ENCODE measurements at places on chromosomes 13 and 19.

GRCh38 chr19:28258829-28259228 is 954.1 kb downstream of the UQCRFS1 start:
- no peak for DNase-seq

DNA sequence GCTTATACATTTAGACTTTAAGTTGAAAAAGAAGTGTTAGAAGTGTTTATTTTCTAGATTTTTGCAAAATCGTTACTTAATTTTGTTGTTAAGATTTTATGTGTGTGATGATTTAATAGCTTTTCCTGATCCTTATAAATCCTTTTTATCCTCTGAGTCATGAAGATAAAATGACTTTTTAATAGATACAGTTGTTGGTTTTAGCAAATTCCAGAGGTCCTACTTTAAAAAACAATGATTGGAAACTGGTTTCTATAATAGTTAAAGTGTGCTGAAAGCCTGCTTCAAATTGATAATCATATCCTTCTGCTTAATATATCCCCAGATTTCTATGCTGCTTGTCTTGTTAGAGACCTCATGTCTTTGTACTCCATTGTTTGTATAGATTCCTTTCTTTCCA is 39.0 kb downstream of the RNASEH2B start:
- DNase-seq, result no peak

DNA sequence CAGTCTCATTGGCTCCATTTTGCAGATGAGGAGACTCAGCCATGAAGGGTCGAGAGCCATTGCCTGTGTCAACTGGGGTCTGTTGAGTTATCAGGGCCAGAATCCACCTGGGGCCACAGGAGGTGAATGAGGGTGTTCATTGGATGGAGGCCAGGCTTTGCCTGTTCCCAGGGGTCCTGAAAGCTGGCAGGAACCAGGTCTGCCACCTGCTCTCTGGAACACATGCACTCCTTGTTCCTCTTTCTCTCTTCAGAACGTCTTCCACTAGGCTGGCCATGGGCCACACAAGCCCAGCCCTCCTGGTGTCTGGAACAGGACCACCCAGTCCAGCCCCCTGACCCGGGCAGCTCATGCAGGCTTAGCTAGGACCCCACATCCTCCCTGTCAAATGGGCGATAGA is 21.1 kb downstream of the PPP1R37 start:
- DNase-seq, result no peak

GRCh38 chr13:21979161-21979806 is 308.4 kb downstream of the FGF9 start:
- DNase-seq, result no peak

- DNase-seq, result no peak
Measured at GRCh38 chr13:48043789-48044503, 6.4 kb downstream of the NUDT15 start.

DNA sequence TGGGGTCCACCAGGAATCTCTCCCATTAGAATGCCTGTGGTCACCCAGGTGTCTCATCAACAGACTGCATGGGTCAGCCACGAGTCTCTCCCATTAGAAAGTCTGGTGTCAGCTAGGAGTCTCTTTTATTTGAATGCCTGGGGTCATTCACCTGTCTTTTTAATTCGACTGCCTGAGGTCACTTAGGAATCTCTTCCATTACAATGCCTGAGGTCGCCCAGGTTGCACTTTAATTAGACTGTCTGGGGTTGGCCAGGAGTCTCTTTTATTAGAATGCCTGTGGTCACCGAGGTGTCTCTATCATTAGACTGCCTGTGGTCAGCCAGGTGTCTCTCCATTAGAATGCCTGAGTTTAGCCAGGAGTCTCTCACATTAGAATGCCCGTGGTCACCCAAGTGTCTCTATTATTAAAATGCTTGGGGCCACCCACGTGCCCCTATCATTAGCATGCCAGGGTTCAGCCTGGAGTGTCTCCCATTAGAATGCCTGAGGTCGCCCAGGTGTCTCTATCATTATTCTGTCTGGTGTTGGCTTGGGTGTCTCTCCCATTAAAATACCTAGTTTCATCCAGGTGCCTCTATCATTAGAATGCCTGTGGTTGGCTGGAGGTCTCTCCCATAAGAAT is 1474.3 kb downstream of the UQCRFS1 start:
- DNase-seq, result no peak

- no peak for DNase-seq
Measured at GRCh38 chr13:73109969-73110368, 51.2 kb downstream of the KLF5 start.

All from activated T-cell treated with anti-CD3 and anti-CD28 coated beads for 4 hours (primary cell).